ENCODE measurements at places on chromosomes 1 and 21. TPM values are rescaled to one million over a fixed set of nuclear protein-coding genes. Genes with fewer than 3 reads are reported as not detected.

- DNase-seq, result no peak
Measured at GRCh38 chr1:163422738-163423404, 101.1 kb downstream of the NUF2 start.

GRCh38 chr1:163656095-163656759 lies 334.5 kb downstream of the NUF2 start:
- DNase-seq, result no peak

GRCh38 chr21:45288441-45288841 lies 746 bp upstream of the POFUT2 start:
- DNase-seq, result no peak

- DNase-seq, result no peak
Measured at GRCh38 chr1:46493316-46494032, 3.8 kb downstream of the DMBX1 start.

GRCh38 chr1:211606914-211607753 lies 28.2 kb upstream of the SLC30A1 start:
- no peak for DNase-seq

The S100A8 gene
- polyA plus RNA-seq, result 16.1 TPM

The TRMT13 gene
- polyA plus RNA-seq, result 26.9 TPM

The TSPEAR gene
- 0.13 TPM for polyA plus RNA-seq

- DNase-seq, result no peak
Measured at GRCh38 chr21:38664841-38665240, 140.9 kb upstream of the ETS2 start.

DNA sequence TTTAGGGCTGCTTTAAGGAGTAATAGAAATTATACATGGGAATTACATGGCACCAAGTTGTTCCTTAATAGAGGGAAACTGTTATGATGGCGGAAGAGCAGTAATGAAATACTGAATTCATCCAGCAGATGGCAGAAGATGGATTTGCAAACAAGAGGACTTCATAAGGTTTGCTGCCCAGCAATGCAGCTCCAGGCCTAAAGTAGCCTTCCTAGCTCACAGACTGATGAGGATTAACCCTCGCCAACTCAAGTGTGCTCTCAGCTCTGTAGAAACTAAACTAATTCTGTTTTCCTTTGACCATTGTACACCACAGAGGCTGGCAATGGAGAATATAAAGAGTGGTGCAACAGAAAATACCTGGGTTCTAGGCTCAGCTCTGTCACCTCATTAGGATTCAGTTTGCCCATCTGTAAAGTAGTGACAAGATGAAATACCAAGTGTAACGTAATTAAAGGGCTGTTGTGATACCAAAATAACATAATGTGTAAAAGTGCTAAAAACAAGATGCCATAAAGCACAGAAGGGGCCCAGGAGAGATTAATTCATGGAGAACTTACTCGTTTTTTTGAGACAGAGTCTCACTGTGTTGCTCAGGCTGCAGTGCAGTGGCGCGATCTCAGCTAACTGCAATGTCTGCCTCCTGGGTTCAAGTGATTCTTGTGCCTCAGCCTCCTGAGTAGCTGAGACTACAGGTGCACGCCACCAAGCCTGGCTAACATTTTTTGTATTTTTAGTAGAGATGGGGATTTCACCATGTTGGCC lies 102.4 kb upstream of the SERBP1 start:
- peak; percentile 77 for DNase-seq

The CHIT1 gene
- polyA plus RNA-seq, result 0.71 TPM

DNA sequence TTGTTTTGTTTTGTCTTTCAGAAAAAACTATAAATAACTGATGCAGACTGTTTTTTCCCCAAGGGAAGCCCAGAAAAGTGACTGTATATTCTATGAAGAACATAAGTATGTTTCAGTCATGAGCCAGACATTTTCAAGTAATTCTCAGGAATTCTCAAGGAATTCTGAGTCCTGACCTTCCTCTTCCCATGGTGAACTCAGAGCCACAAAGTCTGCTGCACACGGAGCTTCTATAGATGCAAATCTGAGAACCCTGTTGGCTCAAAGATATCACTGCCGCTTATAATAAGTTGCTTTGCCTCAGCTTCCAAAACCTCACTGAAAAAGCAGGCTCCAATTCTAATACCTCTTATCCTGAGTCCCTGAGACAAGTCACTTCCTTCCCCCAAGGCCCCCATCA lies 418.5 kb upstream of the RUNX1 start:
- no peak for DNase-seq

The RGL1 gene
- polyA plus RNA-seq, result 19.4 TPM

DNA sequence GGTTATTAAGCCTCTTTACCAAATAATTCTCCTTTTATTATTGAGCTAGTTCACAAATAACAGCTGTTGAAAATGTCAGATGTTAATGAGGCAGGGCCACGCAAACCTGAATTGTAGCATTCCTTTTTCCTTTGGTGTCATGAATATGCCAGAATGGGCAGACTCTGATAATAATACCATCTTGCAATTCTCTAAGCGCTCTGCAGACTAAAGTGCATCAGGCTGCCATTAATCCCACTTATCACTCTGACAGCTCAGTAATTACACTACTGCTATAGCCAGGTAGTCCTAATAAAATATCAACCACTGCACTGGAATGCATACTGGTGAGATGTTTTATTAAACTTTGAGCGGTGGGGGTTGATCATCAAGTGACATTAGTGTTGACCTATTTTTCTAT lies 177.7 kb downstream of the DPYD start:
- no peak for DNase-seq

The DDI2 gene
- 21.0 TPM for polyA plus RNA-seq

GRCh38 chr1:203451836-203452784 lies 23.5 kb upstream of the PRELP start:
- no peak for DNase-seq

DNA sequence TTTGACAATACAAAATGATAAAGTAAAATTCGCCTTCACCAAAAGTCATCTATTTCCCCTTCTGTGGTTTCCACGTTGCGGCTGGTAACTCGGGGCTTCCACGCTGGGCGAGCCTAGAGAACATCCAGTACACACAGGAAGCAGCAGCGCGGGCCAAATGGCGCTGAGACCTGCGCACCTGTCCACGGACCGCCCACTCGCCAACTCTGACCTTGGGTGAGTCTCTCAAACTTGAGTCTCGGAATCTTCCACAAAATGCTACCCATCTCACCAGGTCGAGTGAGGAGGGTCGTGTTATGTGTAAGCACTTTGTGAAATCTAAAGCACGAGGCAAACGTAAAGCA lies 820 bp upstream of the TTF2 start:
- no peak for DNase-seq

DNA sequence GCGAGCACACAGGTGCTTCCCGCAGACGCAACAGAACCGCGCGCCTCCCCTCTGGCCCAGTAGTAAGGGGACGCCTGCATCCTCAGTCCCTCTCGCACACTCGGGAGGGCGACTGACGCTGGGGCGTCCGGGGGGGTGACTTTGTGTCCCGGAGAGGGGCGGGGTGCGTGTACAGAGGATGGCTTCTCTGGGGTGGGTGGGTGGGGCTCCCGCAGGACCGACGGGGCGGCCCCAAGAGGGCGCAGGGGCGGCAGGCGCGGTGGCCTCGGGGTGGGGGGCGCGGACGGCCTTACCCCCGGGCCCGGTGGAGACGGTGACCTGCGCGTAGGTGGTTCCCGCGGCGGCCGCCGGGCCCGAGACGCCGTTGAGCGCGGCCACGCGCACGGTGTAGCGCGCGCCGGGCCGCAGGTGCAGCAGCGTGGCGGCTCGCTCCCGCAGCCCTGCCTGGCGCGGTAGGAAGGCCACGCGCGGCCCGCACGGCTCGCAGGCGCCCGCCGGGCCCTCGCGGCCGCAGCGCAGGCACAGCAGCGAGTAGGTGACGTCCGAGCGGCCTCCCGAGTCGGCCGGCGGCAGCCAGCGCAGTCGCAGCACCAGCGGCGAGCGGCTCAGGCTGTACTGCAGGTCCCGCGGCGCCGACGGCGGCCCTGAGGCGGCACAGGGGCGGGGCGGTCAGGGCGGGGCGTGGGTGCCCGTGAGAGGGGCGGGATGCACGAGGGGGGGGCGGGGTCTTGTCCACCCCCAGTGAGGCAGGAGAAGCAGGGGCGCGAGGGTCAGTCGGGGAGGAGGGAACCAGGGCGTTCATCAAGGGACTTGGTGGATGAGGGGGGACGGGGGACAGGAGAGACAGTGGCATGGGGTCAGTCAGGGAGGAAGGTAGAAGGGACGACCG lies 12.1 kb downstream of the EPHA10 start:
- DNase-seq, result no peak

The PRR9 gene
- polyA plus RNA-seq, result not detected

GRCh38 chr21:42523211-42523610 lies 9.6 kb downstream of the SLC37A1 start:
- DNase-seq, result no peak

GRCh38 chr21:36550761-36551160 lies 70.8 kb upstream of the CLDN14 start:
- no peak for DNase-seq

DNA sequence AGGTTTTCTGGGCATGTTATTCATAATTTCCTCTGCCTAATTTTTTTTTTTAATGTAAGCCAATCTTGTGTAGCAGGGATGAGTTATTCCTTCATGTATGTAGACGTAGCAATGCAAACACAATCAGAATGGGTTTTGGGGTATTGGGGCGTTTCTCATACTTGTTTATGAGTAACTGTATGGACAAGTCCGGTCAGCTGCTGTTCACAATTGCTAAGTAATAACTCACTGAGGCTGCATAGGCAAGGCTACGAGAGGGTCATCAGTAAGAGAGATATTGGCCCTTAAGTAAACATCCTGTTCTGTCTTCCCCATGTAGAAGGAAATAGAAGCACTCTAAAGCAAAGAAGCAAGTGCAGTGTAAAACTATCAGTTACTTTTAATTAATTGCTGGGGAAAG lies 9.5 kb upstream of the TARS2 start:
- no peak for DNase-seq

- DNase-seq, result no peak
Measured at GRCh38 chr1:70382682-70383081, 28.2 kb upstream of the ANKRD13C start.

The LCE6A gene
- polyA plus RNA-seq, result not detected

The AMY1C gene
- not detected for polyA plus RNA-seq

The ADAM30 gene
- not detected for polyA plus RNA-seq

The C1QC gene
- 23.9 TPM for polyA plus RNA-seq

- no peak for DNase-seq
Measured at GRCh38 chr1:21573971-21574465, 64.8 kb downstream of the ALPL start.

The MYBPH gene
- polyA plus RNA-seq, result 278 TPM

The RSPO1 gene
- 0.06 TPM for polyA plus RNA-seq

DNA sequence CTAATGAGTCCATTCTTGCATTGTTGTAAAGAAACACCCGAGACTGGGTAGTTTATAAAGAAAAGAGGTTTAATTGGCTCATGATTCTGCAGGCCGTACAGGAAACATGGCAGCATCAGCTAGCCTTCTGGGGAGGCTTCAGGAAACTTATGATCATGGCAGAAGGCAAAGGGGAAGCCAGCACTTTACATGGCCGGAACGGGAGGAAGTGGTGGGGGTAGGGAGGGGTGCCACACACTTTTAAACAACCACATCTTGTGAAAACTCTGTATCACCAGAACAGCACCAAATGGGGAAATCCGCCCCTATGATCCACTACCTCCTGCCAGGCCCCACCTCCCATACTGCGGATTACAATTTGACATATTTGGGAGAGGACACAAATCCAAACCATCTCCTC lies 43.9 kb downstream of the NOS1AP start:
- DNase-seq, result no peak
